Uterine smooth muscle cell (primary cell): ENCODE measurements at places on chromosomes 12 and 14. TPM values are rescaled to one million over a fixed set of nuclear protein-coding genes. Genes with fewer than 3 reads are reported as not detected.

Gene C12orf50
- total RNA-seq = under 0.01 TPM in 1 of 2 replicates, not detected in the other

Gene MGAT4C
- under 0.01 TPM in 1 of 2 replicates, not detected in the other for total RNA-seq

Gene PROX2
- not detected in 2 replicates for total RNA-seq

Gene KRT75
- not detected in 2 replicates for total RNA-seq
